ENCODE measurements at places on chromosomes 3 and 15.

- no peak for DNase-seq
Measured at GRCh38 chr3:145259166-145259880, 901.7 kb downstream of the PLOD2 start.

DNA sequence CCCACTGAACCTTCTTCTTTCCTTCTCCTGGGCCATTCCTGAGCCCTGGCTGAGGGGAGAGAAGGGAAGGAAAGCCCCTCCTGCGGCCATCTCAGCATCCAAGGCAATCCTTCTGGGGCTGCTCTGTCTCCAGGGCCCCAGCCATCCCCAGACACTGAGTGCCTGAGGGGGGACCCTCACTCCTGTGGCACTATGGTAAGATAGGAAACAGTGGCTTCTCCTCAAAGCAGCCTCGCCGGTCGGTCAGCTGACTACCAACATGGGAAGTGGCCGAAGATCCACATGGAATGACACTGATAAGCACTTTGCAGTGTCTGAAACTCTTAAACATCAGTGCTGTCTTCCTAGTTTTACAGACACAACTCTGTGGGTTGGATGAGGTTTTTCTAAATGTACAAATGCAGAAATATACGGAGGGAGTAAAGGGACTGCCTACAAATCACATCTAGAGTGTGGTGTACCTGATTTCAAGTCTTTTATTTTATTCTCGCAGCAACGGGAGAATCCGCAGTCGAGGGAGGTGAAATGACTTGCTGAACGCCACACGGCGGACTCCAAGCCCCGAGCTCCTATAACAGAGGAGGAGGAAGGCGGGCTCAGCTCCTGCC, 973 bp upstream of the ITPKA start:
- DNase-seq: no peak

GRCh38 chr3:44289882-44290462, 48.3 kb downstream of the TOPAZ1 start:
- DNase-seq: no peak

- DNase-seq: no peak
Measured at GRCh38 chr3:59261009-59261408, 211.2 kb upstream of the CFAP20DC start.

DNA sequence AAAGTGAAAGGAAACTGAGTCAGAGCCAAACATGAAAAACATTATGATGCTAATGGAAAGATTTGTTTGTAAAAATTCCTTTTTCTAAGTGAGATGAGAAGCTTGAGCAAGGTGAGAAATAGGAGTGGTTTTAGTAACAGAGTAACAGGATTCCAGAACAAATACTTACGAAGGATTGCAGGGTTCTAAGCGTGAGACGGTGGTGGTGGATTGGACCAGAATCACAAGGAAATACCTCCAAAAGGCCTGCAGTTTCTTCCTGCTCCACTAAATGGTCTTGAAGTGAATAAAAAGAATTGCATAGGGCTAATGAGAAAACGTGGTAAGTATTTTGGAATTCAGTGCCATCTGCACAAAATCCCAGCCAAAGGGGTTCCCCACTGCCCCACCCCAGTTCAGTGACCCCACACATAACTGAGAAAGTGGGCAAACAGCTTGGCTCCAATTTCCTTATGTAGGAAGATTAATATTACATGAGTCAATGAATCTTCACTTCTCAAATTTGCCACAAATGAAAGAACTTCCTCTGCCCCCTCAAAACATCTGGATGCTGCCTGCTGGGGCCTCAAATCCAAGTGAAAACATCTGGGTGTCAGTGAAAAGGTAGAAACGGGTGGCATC, 283.8 kb upstream of the NR2F2 start:
- DNase-seq: no peak

- no peak for DNase-seq
Measured at GRCh38 chr3:39285332-39285731, 5.5 kb upstream of the CX3CR1 start.

DNA sequence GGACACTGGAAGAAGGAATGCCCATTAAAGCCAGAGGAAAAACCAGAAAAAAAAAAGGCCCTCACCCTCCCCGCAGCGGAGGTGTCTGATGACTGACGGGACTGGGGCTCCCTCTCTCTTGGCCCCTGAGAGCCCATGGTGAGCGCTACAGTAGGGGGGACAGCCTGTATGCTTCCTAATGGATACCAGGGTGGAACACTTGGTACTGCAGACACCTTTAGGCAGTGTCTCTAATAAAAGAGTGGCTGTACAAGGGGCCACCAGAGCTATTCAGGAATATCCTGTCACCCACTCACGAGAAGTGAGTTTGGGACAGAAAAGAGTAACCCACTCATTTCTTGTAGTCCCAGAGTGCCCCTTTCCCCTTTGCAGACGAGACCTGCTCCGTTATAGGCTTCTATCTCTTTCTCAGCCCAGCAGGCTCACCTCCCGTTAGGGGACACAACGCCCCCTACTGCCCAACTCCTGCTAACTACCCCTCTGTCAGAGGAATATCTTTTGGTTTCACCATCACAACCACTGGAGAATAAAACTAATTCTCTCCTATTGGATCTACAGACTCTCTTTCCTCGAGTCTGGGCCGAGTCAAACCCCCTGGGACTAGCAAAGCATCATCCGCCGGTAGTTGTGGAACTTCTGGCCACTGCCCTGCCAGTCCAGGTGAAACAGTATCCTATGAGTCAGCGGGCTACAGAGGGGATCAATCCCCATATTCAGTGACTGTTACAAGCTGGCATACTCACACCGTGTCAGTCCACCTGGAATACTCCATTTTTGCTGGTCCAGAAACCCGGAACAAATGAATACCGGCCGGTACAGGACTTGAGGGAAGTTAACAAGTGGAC, 40.8 kb downstream of the ZBTB11 start:
- DNase-seq: peak; percentile 79

DNA sequence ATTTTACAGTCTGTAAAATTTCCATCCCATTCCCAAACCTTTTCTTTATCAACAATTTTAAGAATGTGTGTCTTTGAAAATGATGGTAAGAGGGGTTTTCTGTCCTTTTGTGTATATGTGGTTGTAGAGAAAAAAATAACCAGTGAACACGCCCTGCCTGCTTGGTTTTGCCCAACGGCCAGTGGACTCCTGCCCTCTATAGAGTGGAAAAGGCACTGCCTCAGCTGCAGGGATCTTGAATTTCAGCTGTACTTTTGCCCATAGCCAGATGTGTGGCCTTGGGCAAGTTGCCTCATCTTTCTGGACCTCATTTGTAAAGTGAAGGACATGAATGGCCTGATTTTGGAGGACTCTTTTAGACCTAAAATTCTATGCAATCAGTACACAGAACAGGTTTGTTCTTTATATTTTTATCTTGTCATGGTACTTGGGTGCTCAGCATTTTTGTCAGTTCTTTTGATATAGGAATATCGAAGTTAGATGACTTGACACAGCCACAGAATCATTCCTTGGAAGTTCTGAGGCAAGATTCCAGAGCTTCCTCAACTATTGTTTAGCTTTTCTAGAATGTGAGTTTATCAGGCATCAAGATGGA, 81.0 kb downstream of the CLDN11 start:
- no peak for DNase-seq

DNA sequence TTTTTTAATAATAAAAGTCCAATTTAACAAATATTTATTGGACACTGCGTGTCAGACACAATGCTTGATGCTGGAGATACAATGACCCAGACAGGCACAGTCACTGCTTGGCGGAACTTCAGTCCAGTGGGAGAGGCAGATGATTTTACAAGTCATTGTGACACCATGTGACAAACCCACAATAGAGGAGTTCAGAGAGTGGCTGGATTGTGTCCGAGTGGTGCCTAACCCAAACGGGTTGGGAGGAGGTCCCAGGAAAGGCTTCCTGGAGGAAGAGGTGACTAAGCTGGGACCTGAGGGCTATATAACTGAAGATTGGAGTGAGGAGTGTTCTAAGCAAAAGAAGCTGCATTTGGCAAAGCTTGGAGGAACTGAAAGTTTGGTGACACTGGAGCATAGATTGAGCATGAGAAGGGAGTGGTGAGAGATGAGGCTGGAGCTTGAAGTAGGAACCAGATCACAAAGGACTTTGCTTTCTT, 41.4 kb downstream of the CRTC3 start:
- DNase-seq: peak; percentile 53

DNA sequence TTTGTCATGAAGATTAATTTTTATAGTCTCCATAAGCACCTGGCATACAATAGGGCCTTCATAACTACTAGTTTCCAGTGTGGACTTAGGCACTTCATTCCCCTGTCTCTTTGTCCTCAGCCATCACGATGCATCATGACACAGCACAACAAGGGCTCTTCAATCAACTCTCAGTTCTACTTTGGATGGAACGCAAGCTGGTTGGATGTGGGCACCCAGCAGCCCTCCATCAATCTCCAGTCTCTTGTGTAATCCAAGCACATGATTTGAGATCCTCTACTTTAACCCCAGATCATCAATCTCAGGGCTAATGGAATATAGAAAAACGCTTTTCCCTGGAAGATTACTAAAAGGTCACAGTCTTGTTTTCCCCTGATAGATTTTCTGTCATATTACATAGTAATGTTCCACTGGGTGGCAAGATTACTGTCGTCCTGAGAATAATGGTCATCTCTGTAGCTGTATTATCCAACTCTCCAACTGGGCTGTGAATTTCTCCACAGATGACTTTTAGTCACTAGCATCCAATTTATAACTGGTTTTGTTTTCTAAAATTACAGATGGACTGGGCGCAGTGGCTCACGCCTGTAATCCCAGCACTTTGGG, 22.9 kb upstream of the CHRNA7 start:
- no peak for DNase-seq

DNA sequence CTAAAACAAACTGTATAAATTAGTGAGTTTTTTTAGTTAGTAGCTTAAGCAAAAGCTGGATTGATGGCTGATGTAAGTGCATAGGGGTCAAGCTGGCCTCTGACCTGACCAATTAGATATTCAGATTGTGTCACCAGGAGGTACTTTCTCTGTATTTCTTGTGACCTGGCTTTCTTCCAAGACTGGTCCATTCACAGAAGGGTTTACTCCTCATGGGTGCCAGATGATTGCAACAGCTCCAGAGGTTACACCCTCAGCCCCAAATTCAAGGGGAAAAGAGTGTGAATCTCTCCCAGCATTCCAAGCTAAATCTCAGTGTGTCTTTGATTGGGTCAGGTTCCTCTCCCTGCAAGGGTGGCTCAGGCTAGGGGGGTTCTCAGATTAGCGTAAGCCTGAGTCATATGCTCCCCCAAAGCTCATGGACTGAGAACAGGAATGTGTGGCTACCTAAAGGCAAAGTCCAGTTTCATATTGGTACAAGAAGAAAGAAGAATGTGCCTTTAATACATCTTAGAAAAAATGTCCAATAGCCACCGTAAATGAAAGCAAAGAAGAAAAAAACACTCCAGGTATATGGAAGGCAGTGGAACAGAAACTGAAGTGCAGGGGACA, 16.5 kb downstream of the PML start:
- no peak for DNase-seq

GRCh38 chr3:12886106-12886679, 44.8 kb upstream of the RPL32 start:
- DNase-seq: no peak

Data from activated CD8-positive, alpha-beta memory T cell treated with anti-CD3 and anti-CD28 coated beads for 24 hours (primary cell).